ENCODE measurements at places on chromosomes 11 and 22.

DNA sequence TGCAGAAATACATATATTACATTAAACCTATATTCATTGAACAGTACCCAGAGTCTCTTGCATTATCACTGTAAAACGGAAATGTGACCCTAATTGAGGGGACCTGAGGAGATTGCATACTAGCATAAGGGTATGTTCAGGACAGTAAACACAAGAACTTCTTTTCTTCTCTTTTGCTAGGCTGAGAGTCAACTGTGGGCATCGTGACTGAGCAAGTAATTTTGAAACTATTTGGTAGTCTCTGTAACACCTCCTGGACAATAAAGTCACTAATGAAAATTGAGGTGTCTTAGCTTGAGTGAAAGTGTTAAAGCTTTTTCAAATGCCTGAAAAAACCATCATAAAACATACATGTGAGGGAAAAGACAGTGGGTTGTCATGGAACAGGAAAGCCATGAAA is 90.9 kb downstream of the PDHX start:
- no peak for DNase-seq

DNA sequence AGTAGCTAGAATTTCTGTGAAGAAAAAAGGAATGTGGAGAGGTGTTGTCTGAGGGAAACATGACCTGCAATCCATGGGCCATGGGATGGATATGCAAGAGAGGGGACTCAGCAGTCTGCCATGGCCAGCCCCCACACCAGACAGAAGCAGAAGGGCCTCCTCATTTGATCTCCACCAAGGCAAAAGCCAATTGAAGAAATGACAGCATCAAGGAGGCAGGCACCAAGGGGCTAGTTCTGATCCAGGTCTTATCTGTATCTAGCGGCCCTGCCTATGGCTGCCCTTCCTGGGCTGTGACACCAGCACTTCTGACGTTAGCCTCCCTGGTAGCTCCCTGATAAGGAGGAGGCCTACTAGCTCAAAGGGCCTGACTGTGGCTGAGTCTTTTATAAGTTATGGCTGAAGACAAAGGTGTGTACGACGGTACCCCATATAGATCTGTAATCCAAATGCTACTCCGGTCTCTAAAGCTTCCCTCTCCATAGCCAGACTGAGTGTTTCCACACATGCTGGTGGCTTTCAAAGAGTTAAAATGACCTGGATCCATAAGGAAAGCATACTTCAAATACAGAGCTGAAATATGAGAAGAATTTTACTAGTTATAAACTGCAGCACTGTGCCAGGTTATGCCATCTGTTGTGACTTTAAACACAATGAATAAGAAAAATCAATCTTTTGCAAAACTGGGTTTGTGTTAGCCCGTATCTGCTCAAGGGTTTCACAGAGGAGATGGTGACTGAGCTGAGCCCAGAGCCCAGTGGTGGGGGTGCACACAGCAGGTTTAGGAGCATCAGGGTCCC is 34.4 kb downstream of the HIRA start:
- DNase-seq: no peak

GRCh38 chr11:60498853-60499252 is 6.3 kb downstream of the MS4A12 start:
- DNase-seq: peak; percentile 56

- DNase-seq: no peak
Observed at GRCh38 chr11:125701858-125702621, 21.4 kb upstream of the ACRV1 start.

- no peak for DNase-seq
Observed at GRCh38 chr22:39185601-39186012, 33.1 kb upstream of the CBX7 start.

- DNase-seq: no peak
Observed at GRCh38 chr11:33062137-33062536, 22.8 kb downstream of the TCP11L1 start.

- DNase-seq: peak; percentile 56
Observed at GRCh38 chr11:6365659-6366058, 24.6 kb upstream of the SMPD1 start.

GRCh38 chr11:133808393-133809140 is 36.7 kb downstream of the SPATA19 start:
- DNase-seq: no peak

GRCh38 chr11:106724293-106724892 is 293.9 kb downstream of the GUCY1A2 start:
- DNase-seq: no peak

DNA sequence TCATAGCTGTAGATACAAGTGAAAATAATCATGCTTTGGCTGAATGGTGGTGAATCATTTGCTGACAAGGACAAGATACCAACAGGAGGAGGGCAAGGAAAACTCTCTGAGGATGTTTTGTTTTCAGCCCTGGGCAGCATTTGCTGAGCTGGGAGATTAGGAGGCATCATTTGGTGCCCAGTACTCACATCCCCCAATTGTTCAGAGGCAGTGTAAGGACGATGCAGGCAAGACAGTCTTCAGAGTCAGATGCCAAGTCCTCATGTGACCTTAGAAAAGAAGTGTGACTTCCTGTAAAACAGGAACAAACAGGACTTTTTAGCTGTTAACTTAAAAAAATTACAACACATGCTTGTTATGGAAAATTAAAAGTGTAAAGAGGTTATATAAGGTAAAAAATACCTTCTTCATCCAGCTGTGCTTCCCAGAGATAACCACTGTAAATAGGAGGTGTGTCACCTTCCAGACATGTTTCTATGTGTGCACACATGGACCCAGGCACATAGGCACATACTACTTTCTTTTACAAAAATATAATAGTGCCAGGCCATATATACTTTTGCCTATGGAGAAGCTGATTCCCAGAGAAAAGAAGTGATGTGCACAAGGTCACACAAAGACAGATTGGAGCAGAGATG is 18.0 kb downstream of the CNTF start:
- DNase-seq: no peak

GRCh38 chr22:19769393-19769715 is 8.8 kb downstream of the TBX1 start:
- DNase-seq: no peak

Data from colonic mucosa (tissue), 4 donors.